Subcutaneous preadipocyte (primary cell): ENCODE measurements at places on chromosomes 11 and 22. TPM values are rescaled to one million over a fixed set of nuclear protein-coding genes. Genes with fewer than 3 reads are reported as not detected.

The TRPM5 gene
- not detected in 2 replicates for total RNA-seq

The TEX12 gene
- under 0.01 and 0.20 TPM in 2 replicates for total RNA-seq

The MFNG gene
- total RNA-seq = 0.59 TPM in 1 of 2 replicates, not detected in the other

The PTPRCAP gene
- 0.78 and 1.1 TPM in 2 replicates for total RNA-seq

The MYBPC3 gene
- total RNA-seq = not detected in 2 replicates

The BACE1 gene
- total RNA-seq = 24.6 and 27.8 TPM in 2 replicates

The TMEM86A gene
- total RNA-seq = 0.73 and 0.78 TPM in 2 replicates

The ASPHD2 gene
- 0.73 and 0.78 TPM in 2 replicates for total RNA-seq

The TYR gene
- not detected in 2 replicates for total RNA-seq

The CCDC73 gene
- not detected in 2 replicates for total RNA-seq

The SLC5A4 gene
- total RNA-seq = under 0.01 TPM in 1 of 2 replicates, not detected in the other

The KRTAP5-10 gene
- not detected in 2 replicates for total RNA-seq

The FOLH1 gene
- 0.20 and 0.73 TPM in 2 replicates for total RNA-seq

The MOV10L1 gene
- 0.37 and 0.59 TPM in 2 replicates for total RNA-seq

The CFAP300 gene
- total RNA-seq = 2.2 and 5.1 TPM in 2 replicates

The KCNQ1OT1 gene
- total RNA-seq = 3.3 and 4.7 TPM in 2 replicates

The CSNK1E gene
- total RNA-seq = 107 and 163 TPM in 2 replicates

The SYNGR1 gene
- total RNA-seq = 1.8 and 2.2 TPM in 2 replicates

The SCGB1A1 gene
- not detected in 2 replicates for total RNA-seq

The OR51B2 gene
- not detected in 2 replicates for total RNA-seq

The AHNAK gene
- 800 and 1,162 TPM in 2 replicates for total RNA-seq

The CCDC15 gene
- total RNA-seq = 3.3 and 7.0 TPM in 2 replicates

The ARHGAP32 gene
- 9.9 and 12.3 TPM in 2 replicates for total RNA-seq

The NRIP3 gene
- total RNA-seq = 4.0 and 9.6 TPM in 2 replicates
